ENCODE measurements at places on chromosomes 6 and 20. TPM values are rescaled to one million over a fixed set of nuclear protein-coding genes. Genes with fewer than 3 reads are reported as not detected.

SLC26A8 gene
- total RNA-seq = 0.14 TPM

TP53TG5 gene
- total RNA-seq = under 0.01 TPM

GFOD1 gene
- 6.4 TPM for total RNA-seq

SPATS1 gene
- total RNA-seq = not detected

KDM1B gene
- total RNA-seq = 9.2 TPM

OR2B6 gene
- total RNA-seq = not detected

KCNG1 gene
- total RNA-seq = 16.7 TPM

CNBD2 gene
- 1.6 TPM for total RNA-seq

CAPN11 gene
- 0.09 TPM for total RNA-seq
